ENCODE measurements at places on chromosomes 16 and 17.

GRCh38 chr16:53094013-53094630, 39.3 kb downstream of the CHD9 start:
- DNase-seq: peak; percentile 56

- DNase-seq: no peak
Measured at GRCh38 chr16:55015181-55015913, 84.7 kb downstream of the IRX5 start.

GRCh38 chr17:28333083-28333746, 2.1 kb downstream of the IFT20 start:
- DNase-seq: no peak

DNA sequence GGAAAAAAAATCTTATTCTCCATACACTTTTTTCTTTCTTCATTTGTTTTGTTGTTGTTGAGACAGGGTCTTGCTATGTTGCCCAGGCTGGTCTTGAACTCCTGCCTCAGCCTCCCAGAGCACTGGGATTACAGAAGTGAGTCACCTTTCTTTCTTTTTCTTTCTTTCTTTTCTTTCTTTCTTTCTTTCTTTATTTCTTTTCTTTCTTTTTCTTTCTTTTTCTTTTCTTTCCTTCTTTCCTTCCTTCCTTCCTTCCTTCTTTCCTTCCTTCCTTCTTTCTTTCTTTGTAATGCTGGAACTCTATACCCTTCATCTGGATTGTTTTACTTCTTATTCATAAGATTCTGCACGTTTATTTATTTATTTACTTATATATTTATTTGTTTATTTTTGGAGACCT, 94.5 kb upstream of the TNRC6A start:
- no peak for DNase-seq

- peak; percentile 41 for DNase-seq
Measured at GRCh38 chr16:72066747-72067146, 3.7 kb downstream of the HPR start.

- DNase-seq: no peak
Measured at GRCh38 chr16:84662471-84662870, 14.2 kb downstream of the KLHL36 start.

GRCh38 chr17:76537578-76538280, at the start of gene CYGB:
TSS of gene CYGB (minus strand) at chr17:76537709. CDS start at chr17:76537542, 167 bp downstream.
- peak; percentile 29 for DNase-seq

GRCh38 chr16:50607051-50607431, 58.8 kb downstream of the NKD1 start:
- DNase-seq: no peak

DNA sequence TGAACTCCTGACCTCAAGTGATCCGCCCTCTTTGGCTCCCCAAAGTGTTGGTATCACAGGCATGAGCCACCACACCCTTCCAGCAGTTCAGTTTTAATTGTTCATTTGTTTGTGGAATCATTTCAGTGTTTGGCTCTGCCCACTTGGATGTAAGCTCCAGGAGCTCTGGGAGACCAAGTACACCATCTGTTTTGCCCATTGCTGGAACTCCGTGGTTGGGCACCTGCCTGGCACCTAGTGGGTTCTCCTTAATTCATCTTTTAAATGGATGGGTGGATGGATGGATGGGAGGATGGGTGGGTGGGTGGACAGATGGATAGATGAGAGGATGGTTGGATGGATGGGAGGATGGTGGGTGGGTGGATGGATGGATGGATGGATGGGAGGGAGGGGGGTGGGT, 953 bp upstream of the NECAB2 start:
- no peak for DNase-seq

DNA sequence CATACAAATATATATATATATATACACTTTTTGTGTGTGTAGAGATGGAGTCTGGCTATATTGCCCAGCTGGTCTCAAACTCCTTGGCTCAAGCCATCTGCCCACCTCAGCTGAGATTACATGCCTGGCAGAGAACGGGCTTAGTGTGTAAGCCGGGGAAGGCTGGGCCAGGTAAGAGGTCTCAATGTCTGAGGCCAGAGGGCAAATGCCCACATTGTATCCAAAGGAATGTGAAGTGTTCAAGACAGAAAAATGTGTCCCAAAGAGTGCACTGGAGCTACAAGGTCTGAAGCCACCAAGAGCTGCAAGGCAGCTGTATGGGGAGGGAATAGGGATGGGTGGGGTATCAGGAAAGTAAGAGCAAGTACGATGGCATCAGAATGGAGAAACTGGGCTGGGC, 8.8 kb downstream of the CD2BP2 start:
- no peak for DNase-seq

DNA sequence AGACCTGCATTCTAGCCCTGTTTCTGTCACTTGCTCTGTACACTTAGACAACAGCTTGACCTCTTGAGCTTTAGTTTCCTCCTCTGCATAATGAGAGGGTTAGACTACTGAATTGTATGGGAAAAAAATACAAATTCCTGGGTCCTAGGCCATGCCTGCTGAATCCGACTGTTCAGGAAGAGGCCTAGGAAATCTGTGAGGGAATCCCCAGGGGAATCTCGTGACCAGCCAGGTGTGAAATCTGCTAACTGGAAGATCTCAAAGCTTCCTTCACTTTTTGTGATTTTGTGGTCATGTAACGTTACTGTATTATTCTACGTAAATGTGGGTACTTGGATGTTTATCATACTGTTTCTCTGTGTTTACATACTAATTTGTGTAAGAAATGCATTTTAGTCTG, 58.2 kb downstream of the CYLD start:
- DNase-seq: no peak

DNA sequence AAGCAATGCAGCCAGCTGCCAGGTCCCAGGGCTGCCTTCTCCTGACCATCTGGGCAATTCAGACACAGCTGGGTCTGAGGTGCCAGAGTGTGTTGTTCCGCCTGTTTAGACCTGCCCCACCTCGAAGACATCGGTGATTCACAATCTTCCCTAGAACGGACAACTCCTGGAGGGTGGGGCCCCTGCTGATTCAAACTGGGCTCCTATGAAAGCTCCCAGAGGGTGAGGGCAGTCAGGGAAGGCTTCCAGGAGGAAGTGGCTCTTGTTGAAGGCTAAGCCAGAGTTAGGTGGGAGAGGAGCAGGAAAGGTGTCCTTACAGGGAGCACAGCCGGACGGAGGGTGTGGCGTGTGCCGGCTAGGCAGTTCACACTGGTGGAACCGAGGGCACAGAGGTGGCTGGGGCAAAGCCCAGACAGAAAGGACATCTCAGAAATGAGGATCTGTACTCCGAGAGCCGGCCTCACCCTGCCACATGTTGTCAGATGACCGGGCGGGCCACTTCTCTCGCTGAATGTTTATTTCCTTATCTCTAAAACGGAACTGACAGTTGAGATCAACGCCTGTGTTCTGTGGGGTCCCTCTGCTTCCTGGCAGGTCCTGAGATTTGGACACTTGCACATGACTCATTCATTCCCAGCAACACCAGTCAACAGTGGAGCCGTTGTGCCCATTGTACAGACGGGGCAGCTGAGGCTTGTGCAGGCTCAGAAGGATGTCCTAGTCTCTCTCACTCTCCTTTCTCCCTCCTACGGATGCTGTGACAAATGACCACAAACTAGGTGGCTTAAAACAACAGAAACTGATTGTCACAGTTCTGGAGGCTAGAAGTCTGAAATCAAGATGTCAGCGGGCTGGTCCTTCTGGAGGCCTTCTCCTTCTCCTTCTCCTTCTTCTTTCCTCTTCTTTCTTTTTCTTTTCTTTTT, 26.9 kb upstream of the LITAF start:
- no peak for DNase-seq

DNA sequence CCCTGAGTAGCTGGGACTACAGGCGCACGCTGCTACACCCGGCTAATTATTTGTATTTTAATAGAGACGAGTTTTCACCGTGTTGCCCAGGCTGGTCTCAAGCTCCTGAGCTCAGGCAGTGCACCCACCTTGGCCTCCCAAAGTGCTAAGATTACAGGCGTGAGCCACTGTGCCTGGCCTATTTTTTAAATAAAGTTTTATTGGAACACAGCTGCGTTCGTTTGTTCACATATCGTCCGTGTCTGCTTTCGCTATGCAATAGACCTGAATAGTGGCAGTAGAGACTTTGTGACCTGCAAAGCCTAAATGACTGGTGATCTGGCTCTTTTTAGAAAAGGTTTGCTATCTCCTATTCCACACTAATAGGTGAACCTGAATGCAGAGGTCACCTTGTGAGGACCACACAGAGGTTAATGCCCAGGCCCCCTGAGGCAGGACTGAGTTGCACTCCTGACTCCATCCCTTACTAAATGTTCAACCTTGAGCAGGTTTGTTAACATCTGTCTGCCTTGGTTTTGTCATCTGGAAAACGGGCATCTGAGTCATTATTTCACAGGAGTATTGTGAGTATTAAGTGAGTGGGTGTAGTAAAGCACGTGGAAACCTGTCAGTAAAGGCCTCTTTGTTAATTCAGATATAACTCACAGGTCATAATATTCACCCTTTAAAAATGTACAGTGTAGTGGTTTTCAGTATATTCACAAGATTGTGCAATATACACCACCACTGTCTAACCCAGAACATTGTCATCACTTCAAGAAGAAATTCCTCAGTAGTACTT, 157.5 kb upstream of the CACNG5 start:
- no peak for DNase-seq

- DNase-seq: no peak
Measured at GRCh38 chr17:50699410-50699809, 8.3 kb downstream of the ANKRD40 start.

DNA sequence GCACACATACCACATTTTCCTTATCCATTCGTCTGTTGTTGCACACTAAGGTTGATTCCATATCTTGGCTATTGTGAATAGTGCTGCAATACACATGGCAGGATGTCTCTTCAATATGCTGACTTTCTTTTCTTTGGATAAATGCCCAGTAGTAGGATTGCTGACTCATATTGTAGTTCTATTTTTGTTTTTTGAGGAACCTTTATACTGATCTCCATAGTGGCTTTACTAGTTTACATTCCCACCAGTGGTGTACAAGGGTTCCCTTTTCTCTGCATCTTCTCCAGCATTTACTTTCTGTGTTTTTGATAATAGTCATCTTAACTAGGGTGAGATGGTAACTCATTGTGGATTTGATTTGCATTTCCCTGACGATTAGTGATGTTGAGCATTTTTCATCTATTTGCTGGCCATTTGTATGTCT, 118.1 kb downstream of the STXBP4 start:
- no peak for DNase-seq

DNA sequence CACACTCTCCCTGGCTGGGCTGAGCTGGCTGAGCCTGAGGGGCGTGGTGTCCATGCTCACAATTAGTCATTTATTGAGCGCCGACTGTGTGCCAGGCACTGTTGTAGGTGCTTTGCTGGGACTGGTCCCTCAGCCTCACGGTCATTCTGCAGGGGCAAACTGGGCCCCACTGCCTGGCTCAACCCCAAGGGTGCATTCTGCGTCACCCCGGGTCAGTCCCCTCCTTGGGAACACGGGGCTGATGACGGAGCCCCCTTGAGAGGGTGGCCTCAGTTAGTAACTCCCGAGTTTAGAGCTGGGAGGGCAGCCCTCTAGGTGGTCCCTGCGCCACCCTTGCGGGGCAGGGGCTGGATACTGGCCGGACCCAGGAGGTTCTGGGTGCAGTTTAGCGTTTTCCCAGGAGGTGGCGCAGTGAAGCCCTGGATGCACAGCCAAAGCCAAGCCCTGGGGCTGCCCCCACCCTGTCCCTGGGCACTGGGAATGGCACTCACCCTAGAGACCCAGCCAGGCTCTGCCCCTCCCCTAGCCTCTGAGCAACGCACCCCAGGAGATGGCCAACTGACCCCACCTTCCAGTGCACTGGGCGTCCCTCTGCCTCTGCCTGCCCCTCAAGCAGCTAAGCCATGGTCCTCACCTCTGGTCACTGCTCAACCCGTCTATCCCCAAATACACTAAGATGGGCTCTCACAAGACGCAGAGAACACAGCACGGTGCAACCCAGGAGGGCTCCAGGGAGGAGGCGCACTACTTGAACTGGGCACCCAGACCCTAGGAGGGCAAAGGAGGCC, 243.2 kb upstream of the GSE1 start:
- peak; percentile 27 for DNase-seq

DNA sequence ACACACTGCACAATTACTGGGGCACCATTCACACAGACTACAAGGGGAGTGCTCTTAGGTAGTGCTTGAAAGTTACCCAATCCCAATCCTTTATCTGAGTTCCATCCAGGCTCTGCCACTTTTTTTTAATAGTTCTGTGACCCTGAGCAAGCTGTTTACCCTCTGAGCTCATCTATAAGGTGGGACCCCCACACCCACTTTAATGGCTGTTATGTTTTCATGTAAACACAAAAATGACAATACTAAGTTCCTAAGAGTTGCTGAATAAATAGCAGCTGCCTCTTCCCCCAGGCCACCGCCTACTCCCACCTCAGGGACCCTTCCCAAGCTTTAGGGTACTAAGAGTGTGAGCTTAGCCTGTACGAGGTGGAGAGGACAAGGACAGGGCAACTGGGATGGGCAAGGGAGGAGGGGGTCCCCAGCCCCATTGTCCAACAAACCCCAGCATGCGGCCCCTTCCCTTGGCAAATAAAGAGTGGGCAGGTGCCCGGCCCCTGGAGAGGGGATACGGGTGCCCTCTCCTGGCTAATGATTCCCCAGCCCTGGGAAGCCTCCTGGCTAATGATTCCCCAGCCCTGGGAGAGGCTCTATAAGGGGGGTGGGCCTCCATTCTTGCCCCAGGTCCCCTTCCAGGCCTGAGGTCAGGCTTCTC, 14.6 kb downstream of the SLC13A2 start:
- DNase-seq: no peak

GRCh38 chr17:80415626-80416137, 715 bp downstream of the ENDOV start:
- DNase-seq: no peak

- no peak for DNase-seq
Measured at GRCh38 chr17:72053036-72053435, 67.8 kb upstream of the SOX9 start.

DNA sequence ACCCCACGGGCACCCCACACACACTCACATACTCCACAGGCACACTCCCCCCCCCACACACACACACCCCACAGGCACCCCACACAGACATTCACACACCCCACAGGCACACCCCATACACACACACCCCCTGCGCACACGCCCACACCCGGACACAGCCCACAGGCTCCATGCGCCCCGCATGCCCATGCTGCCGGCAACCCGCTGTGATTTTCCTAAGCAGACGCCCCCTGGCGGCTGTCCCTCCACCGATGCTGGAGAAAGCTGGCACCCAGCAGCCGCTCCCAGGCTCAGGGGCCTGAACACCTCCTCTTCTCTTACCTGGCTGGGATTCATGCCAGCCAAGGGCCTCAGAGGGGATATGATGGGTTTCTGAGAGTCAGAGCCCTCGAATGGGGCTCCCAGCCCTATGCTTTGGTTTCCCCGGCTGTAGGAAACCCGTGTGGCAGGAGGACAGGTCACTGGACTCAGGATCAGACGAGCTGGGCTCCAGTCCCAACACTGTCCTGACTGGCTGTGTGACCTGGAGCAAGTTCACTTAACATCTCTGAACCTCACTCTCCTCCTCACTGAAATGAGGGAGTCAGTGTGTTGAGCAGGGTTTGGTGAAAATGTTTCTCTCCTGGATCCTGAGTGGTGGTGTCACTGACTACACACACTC, 19.6 kb upstream of the TNFRSF13B start:
- DNase-seq: peak; percentile 68

GRCh38 chr17:65220732-65221131, 83.6 kb downstream of the RGS9 start:
- DNase-seq: no peak
